ENCODE measurements at places on chromosomes 5 and 9. TPM values are rescaled to one million over a fixed set of nuclear protein-coding genes. Genes with fewer than 3 reads are reported as not detected.

GRCh38 chr5:157518963-157519362 lies 56.6 kb downstream of the ADAM19 start:
- H3K4me1 ChIP-seq: no peaks in the 10 kb centered on the region
- H3K36me3 ChIP-seq: no peaks in the 10 kb centered on the region
- H3K4me3 ChIP-seq: no peak overlapping the region
- H3K27me3 ChIP-seq: no peaks in the 10 kb centered on the region

PCDHB5 gene
- 23.6 TPM for total RNA-seq

- H3K4me1 ChIP-seq: no peaks in the 10 kb centered on the region
- no peaks in the 10 kb centered on the region for H3K27me3 ChIP-seq
- no peaks in the 10 kb centered on the region for H3K36me3 ChIP-seq
- H3K27ac ChIP-seq: no peak overlapping the region
- DNase-seq: no peak
Observed at GRCh38 chr5:89668821-89669220, 740.7 kb downstream of the CETN3 start.

DNA sequence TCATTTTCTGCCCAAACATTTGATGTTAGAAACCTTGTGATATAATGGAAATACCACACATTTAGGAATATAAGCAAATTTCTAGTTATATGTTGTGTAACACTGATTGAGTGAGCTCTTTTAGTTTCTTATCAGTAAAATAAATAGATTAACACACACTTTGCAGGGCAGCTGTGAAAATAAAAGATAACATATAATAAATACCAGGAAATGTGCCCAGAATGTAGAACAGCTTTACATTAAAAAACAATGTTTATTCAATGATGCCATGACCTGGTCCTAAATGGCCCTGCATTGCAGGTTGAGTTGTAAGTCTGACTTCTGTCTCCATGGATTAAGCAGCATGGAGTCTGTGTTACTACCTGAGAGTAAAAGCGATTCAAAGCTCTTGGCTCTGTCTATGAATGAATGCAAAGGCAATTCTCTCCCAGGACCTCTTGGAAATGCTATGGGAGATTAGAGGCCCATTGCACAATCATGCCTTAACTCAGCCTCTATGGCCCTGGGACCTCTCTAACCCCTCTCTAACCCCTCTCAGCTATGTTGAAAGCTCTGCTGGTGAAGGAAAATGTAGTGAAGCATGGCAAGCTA lies 296.0 kb upstream of the ACTBL2 start:
- H3K27ac ChIP-seq: no peak overlapping the region
- H3K4me1 ChIP-seq: no peaks in the 10 kb centered on the region
- H3K27me3 ChIP-seq: no peaks in the 10 kb centered on the region
- DNase-seq: no peak

GRCh38 chr9:76116913-76117312 lies 226.4 kb downstream of the PCSK5 start:
- no peak overlapping the region for H3K4me3 ChIP-seq
- H3K27ac ChIP-seq: no peak overlapping the region
- no peaks in the 10 kb centered on the region for H3K4me1 ChIP-seq
- no peaks in the 10 kb centered on the region for H3K36me3 ChIP-seq
- DNase-seq: no peak

DNA sequence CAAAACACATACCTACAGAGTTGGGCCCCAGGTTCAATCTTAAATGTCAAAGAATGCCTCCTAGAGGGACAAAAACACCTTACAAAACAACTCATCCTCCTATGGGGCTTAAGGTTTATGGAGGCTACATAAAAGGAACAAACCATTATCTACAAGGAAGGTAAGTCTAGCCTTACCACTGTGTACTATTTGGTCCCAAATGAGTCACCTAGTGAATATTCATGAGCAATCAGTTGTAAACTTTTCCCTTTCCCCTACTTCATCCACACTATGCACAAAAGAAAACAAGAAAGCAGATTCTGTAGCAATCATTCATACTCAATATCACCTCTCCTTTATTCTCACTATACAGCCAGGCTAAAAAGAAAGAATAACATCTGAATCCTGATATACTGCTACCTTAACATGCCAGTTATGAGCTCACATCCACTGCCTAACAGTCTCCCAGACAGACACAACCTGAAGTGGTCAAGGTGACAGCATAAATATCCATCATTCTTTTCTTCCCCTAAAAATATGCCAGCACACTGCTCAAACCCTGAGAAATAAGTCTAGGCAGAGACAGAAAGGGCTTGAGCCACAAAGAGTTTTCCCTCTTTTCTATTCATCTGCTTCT lies 6.2 kb downstream of the OXCT1 start:
- H3K4me3 ChIP-seq: no peak overlapping the region
- H3K36me3 ChIP-seq: peaks cover 11% of the 10 kb centered on the region
- peaks cover 5% of the 10 kb centered on the region for H3K4me1 ChIP-seq
- no peaks in the 10 kb centered on the region for H3K27me3 ChIP-seq
- H3K27ac ChIP-seq: no peak overlapping the region

- H3K27me3 ChIP-seq: no peaks in the 10 kb centered on the region
- peak; percentile 63 for DNase-seq
- no peaks in the 10 kb centered on the region for H3K36me3 ChIP-seq
- H3K4me3 ChIP-seq: no peak overlapping the region
Observed at GRCh38 chr5:136062366-136063274, 33.8 kb downstream of the TGFBI start.

GRCh38 chr5:79416499-79416898 lies 97.4 kb downstream of the HOMER1 start:
- H3K27me3 ChIP-seq: no peaks in the 10 kb centered on the region
- H3K4me1 ChIP-seq: peaks cover 34% of the 10 kb centered on the region
- H3K36me3 ChIP-seq: no peaks in the 10 kb centered on the region
- DNase-seq: peak; percentile 91
- peak overlapping the region; percentile 69 for H3K27ac ChIP-seq

- DNase-seq: no peak
- H3K36me3 ChIP-seq: no peaks in the 10 kb centered on the region
- peaks cover 16% of the 10 kb centered on the region for H3K4me1 ChIP-seq
- H3K27ac ChIP-seq: no peak overlapping the region
Observed at GRCh38 chr9:114680259-114681001, 1.6 kb downstream of the TEX48 start.

GRCh38 chr5:155150012-155150411 lies 136.5 kb downstream of the KIF4B start:
- no peaks in the 10 kb centered on the region for H3K36me3 ChIP-seq
- no peak overlapping the region for H3K27ac ChIP-seq
- DNase-seq: peak; percentile 53
- H3K4me1 ChIP-seq: peaks cover 6% of the 10 kb centered on the region

DNA sequence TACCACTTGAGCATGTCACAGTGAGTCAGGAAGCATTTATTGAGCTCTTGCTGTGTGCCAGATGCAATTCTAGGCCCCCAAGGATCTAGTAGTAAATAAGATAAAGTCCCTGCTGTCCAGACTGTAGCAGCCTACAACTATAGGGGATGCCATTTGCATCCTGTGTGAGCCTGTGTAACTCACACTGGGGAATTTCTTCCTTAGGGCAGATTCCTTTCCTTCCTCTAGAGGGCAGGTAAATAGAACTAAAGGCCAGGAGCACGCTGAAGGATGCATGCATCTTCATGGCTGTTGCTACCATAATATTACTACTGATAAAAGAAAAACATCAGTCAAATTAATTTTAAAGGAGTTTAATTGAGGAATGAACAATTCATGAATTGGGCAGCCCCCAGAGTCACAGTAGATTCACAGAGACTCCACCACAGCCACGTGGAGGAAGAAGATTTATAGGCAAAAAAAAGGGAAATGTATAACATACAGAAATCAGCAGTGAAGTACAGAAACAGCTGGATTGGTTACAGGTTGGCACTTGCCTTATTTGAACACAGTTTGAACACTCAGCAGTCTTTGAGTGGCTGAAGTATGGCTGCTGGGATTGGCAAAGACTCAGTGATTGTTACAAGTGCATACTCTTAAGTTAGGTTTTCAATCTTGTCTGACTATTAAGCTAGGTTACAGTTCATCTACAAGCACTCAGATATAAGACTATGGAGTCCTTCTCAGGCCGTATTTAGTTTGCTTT lies 98.9 kb downstream of the ACTL7B start:
- peak; percentile 31 for DNase-seq
- peaks cover 17% of the 10 kb centered on the region for H3K4me1 ChIP-seq
- H3K4me3 ChIP-seq: no peak overlapping the region
- no peaks in the 10 kb centered on the region for H3K27me3 ChIP-seq

DNA sequence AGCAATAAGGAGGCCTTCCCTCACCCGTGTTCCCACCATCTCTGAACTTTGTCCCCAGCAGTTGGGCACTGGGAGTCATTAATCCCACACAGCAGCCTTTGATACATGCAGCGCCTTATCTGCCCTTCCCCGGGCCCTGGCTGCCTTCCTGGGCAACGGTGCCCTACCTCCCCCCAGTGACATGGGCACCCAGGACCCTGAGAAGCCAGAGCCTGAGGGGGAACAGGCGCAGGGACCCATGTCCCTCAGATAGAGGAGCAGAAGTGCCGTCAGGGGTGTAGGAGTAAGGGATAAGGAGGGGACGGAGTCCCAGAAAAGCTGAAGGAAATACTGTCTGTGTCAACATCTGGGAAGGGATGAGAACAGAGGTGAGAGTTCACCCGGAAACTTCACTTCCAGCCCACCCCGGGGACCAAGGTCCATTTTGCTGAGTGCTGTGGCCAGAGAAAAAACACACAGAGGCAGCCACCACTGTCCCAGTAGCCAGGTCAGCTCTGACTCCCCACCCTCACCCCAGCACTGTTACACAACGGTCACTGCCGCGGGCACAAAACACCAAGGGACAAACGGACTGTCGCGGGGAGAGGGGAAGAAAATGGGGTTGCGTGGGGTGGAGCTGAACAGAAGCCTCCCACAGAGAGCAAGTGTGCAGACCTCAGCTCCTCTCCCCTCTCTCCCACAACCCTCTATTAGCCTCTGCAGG lies 3.8 kb downstream of the PCDH1 start:
- no peaks in the 10 kb centered on the region for H3K36me3 ChIP-seq
- H3K4me3 ChIP-seq: no peak overlapping the region
- H3K27me3 ChIP-seq: peaks cover 48% of the 10 kb centered on the region
- H3K4me1 ChIP-seq: peaks cover 24% of the 10 kb centered on the region
- no peak for DNase-seq

OR1L4 gene
- total RNA-seq: not detected

DNA sequence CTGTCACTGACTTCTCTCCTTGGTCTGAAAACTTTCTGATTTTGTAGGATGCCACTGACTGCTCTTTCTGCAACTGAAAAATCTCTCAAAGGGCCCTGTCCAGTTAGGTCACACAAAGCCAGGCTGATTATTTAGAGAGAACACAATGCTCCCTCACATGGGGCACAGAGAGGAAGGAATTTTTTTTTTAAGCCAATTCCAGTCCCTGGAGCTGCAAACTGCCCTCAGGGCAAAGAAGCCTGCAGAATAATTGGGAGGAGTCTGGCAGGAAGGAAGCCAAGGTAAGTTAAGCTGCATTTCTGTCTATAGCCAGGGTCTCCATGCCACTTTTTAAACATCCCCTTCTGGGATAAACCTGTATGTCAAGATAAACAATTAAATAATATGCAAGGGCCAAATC lies 305.5 kb downstream of the ZSWIM6 start:
- no peaks in the 10 kb centered on the region for H3K36me3 ChIP-seq
- H3K27ac ChIP-seq: no peak overlapping the region
- H3K27me3 ChIP-seq: no peaks in the 10 kb centered on the region

SHOC1 gene
- not detected for total RNA-seq

PALM2AKAP2 gene
- 5.7 TPM for total RNA-seq

INSL4 gene
- total RNA-seq: not detected

ZFP37 gene
- 5.4 TPM for total RNA-seq

Data from A673 (cell line).